ENCODE measurements at places on chromosomes 12 and 14. TPM values are rescaled to one million over a fixed set of nuclear protein-coding genes. Genes with fewer than 3 reads are reported as not detected.

RGS6 gene
- not detected for total RNA-seq

DNA sequence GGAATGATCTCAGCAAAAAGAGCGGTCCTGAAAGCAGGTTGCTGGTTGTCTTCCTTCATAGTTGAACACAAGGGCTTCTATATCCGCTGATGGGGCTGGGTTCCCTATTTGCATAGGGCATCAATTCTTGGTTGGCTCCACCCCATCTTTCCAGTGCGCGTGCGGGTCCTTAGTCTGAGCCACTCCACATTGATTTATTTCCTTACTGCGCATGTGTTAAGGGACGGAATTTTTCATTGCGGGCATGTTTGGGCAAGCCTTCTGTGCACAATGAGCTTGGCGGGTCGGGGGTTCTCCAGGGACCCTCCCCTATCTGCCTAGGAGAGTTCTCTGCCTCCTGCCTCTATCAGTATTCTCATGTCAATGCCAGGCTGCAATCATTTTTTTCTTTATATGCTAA, 21.2 kb upstream of the DLGAP5 start:
- no peak for DNase-seq

DNA sequence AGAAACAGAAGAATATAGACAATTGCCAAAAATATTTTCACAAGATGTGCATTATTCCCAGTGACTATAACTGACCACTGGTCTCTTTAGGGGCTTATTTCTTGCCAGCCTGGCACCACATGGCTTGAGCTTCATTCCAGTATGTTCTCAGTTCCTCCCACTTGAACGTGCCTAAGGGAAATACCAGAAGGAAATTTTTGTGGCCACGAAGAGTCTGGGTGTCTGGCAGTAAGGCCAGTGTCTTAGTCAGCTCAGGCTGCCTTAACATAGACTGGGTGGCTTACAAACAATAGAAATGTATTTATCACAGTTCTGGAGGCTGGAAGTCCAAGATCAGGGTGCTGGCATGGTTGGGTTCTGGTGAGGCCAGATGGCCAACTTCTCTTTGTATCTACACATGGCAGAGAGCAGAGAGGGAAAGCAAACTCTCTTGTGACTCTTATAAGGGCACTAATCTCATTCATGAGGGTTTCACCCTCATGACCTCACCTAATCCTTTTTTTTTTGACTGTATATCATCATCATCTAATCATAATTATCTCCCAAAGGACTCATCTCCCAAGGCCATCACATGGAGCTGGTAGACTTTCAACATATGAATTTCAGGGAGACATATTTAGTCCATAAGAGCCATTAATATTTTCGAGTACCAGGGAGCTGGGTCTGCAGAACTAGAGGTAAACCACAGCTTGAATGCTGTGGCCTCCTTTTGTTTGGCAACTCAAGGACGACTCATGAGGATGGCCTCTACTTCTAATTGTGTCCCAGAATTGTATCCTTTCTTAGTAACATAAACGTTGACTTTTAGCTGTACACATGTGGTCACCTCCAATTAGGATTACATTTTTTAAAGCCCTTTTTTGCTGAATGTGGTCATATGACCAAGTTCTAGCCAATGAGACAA, 5.1 kb upstream of the SMOC1 start:
- no peak for DNase-seq

IL23A gene
- 0.45 TPM for total RNA-seq

DNA sequence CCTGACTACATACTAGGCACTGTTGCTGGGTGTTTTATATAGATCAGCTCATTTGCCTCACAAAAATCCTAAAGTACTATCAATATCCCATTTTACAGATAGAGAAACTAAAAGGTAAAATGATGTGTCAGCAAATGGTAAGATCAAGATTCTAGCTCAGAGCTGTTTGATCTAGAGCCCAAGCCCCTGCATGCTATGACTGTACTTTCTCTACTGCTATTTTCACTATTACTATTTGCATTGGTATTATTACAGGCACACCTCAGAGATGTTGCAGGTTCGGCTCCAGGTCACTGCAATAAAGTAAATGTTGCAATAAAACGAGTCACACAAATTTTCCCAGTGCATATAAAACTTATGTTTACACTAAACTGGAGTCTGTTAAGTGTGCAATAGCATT, 10.9 kb downstream of the ISCU start:
- no peak for DNase-seq

Measured in lower leg skin (tissue), 4 donors.